Progenitor cell of endocrine pancreas (in vitro differentiated cells): ENCODE measurements at places on chromosomes 1 and 21. TPM values are rescaled to one million over a fixed set of nuclear protein-coding genes. Genes with fewer than 3 reads are reported as not detected.
A peak's percentile ranks its signal among the peaks of the same experiment; 100 is the strongest.

Gene ITLN2
- total RNA-seq = 1.2 and 1.8 TPM in 2 replicates

Gene NBPF4
- not detected in 2 replicates for total RNA-seq

Gene CELA3B
- total RNA-seq = 0.58 TPM in 1 of 2 replicates, not detected in the other

DNA sequence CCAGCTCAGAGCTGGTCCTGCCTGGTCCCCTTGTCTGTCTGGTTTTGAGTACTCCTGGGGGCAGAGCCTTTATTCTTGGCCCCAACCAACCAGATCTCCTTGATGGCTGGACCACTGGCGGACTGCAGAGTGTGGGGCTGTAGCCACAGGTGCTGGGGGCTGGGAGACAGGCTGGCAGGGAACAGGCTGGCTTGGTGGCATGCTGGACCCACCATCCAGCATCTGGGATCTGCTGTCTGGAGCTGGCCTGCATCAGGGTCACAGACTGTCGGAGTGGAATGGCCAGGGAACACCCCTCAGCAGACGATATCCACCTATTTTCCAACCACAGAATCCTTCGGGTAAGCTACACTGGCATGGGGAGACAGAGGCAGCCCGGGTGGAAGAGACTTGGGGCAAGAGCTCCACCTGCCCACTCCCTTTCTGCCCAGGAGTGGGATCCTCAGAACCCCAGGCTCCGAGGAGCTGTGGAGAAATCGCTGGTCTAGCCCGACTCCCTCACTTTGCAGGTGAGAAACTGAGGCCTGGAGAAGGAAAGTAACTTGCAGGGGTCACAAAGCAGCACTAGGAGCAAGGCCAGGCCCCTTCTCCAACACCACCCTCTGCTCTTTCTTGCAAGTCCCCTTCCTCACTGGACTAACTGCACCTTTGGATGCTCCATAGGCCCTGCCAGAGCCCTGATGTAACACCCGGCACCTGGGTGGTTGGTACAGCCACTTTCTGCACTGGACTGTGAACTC, 40.6 kb downstream of the TNNT2 start:
- no peak overlapping the region for H3K4me3 ChIP-seq
- H3K27me3 ChIP-seq = peaks cover 22% of the 10 kb centered on the region
- DNase-seq = no peak
- H3K27ac ChIP-seq = no peak overlapping the region

- no peak overlapping the region for H3K4me3 ChIP-seq
- no peak overlapping the region for H3K27ac ChIP-seq
- H3K4me1 ChIP-seq = no peaks in the 10 kb centered on the region
- peaks cover 2% of the 10 kb centered on the region for H3K27me3 ChIP-seq
- H3K36me3 ChIP-seq = no peaks in the 10 kb centered on the region
- DNase-seq = no peak
These were observed 65.8 kb upstream of the KRTAP11-1 start for GRCh38 chr21:30947141-30947540.

DNA sequence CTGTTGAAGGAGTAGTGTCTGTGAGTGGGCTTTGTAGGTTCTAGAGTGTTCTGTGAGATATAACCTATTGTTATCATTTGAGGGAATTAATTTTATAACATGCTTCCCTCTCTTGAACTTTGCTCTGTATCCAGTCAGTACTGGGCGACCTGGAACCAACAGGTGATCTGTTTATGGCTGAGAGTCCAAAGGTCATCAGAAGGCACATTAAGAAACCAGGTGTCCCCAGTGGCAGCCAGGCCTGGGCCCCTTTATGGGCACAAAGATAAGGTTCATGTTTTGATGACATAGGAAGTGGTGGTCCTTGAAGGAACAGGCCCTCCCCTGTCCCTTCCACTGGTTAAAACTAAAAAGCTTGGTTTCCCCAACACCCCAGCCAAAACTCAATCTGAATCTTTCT, 61.1 kb downstream of the FHAD1 start:
- peaks cover 15% of the 10 kb centered on the region for H3K4me1 ChIP-seq
- H3K4me3 ChIP-seq = no peak overlapping the region
- peaks cover 6% of the 10 kb centered on the region for H3K36me3 ChIP-seq
- peaks cover 2% of the 10 kb centered on the region for H3K27me3 ChIP-seq

DNA sequence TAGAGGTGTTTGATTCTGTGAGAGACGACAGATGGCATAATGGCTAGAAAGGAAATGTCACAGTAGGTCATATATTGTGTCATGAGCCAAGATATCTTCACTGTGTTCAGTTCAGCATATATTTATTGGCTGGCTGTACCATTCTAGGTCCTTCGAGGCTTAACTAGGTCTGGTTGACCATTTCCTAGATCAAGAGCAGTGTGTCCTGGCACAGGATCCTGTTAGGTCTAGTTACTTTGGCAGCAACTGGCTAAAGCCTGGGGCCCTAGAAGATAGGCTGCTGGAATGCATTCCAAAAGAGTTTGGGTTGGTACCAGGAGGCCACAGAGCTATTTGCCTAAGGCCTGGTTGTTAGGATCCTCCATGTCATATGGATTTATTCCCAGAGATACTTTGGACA, 20.9 kb downstream of the ZBTB40 start:
- no peaks in the 10 kb centered on the region for H3K36me3 ChIP-seq
- no peak overlapping the region for H3K27ac ChIP-seq
- H3K4me3 ChIP-seq = no peak overlapping the region

- H3K27ac ChIP-seq = no peak overlapping the region
- DNase-seq = no peak
- H3K4me1 ChIP-seq = no peaks in the 10 kb centered on the region
- H3K4me3 ChIP-seq = no peak overlapping the region
- H3K27me3 ChIP-seq = no peaks in the 10 kb centered on the region
- H3K36me3 ChIP-seq = no peaks in the 10 kb centered on the region
These were observed 363.5 kb upstream of the PTBP2 start for GRCh38 chr1:96358057-96358456.

- peaks cover 57% of the 10 kb centered on the region for H3K27me3 ChIP-seq
- no peak overlapping the region for H3K27ac ChIP-seq
- H3K4me3 ChIP-seq = no peak overlapping the region
- H3K36me3 ChIP-seq = no peaks in the 10 kb centered on the region
- H3K4me1 ChIP-seq = peaks cover 16% of the 10 kb centered on the region
- no peak for DNase-seq
These were observed 25.9 kb downstream of the DMBX1 start for GRCh38 chr1:46515576-46515975.

- H3K36me3 ChIP-seq = no peaks in the 10 kb centered on the region
- H3K4me3 ChIP-seq = no peak overlapping the region
- DNase-seq = no peak
- H3K27me3 ChIP-seq = peaks cover 3% of the 10 kb centered on the region
- H3K27ac ChIP-seq = no peak overlapping the region
These were observed 20.4 kb downstream of the KCNH1 start for GRCh38 chr1:211113566-211113965.

DNA sequence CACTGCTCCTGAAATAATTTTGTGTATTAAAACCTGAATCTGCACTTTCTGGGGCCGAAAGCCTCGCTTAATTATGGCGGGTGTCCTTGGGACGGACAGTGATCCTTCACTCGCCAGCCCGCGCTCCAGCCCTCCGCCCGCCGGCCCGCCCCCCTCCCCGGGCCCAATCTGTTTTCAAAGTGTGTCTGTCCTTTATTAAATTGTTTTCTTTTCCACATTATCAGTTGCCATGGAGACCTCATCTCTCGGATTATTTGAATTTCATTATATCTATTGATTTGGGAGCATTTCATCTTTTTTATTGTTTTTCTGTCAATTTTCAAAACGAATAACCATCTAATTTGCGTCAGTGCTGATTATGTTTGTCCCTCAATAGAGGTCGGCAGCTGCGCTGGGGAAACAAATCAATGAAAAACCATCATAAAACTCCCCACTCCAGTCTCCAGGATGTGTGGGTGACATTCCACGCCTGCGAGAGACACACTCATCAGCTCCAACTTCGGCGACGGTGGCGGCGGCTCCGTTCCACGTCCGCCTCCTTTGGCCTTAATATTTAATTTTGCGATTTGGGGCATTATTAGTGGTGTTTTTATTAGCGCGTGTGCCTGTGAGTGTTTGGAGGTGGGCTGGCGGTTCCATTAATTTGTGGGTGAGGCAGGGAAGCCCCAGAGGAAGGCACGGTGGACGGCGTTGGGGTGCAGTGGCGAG, 123.9 kb downstream of the CASZ1 start:
- H3K4me1 ChIP-seq = peaks cover 38% of the 10 kb centered on the region
- H3K27me3 ChIP-seq = peaks cover 33% of the 10 kb centered on the region
- peak overlapping the region; percentile 43 for H3K4me3 ChIP-seq
- DNase-seq = no peak
- H3K27ac ChIP-seq = peak overlapping the region; percentile 41

DNA sequence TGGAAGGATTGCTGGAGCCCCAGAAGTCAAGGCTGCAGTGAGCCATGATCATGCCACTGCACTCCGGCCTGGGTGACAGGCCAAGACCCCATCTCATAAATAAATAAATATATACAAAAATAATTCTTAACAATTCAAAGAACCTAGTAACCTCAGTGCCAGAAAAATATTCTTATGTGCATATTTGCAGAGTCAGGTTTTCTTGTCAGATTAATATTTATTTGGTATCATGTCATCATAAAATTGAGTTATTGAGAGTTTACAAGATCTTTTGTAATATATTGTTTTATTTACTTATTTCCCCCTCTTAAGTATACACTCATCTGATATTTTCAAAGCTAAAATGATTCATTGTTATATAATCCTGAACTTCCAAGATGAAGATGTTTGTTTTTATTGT, 24.5 kb upstream of the AGL start:
- no peak overlapping the region for H3K27ac ChIP-seq
- H3K4me1 ChIP-seq = no peaks in the 10 kb centered on the region
- no peak for DNase-seq
- H3K36me3 ChIP-seq = peaks cover 1% of the 10 kb centered on the region
- no peak overlapping the region for H3K4me3 ChIP-seq

- H3K36me3 ChIP-seq = peaks cover 36% of the 10 kb centered on the region
- DNase-seq = no peak
- H3K27me3 ChIP-seq = no peaks in the 10 kb centered on the region
- H3K27ac ChIP-seq = no peak overlapping the region
- H3K4me1 ChIP-seq = no peaks in the 10 kb centered on the region
These were observed 24.2 kb downstream of the MTARC1 start for GRCh38 chr1:220810963-220811362.

DNA sequence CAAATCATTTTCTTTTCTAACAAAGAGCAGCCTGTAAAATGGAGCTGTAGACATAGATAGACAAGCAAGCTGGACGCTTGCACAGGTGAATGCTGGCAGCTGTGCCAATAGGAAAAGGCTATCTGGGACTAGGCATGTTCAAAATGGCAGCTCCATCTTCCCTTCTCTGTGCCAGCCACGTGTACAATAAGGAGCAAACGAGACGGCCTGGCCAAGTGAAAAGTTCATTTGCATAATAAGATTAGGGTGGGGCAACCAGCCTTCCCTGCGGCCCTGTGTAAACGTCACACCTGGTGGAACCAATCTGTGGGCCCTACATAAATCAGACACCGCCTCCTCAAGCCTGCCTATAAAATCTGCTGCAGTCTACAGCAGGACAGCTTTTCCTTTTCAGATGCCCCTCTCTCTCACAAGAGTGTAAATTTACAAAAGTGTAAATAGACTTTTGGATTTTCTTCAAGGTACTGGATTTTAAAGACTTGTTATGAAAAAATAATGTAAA, 16.6 kb upstream of the EDEM3 start:
- H3K27me3 ChIP-seq = no peaks in the 10 kb centered on the region
- no peak overlapping the region for H3K4me3 ChIP-seq
- H3K27ac ChIP-seq = no peak overlapping the region
- no peak for DNase-seq

DNA sequence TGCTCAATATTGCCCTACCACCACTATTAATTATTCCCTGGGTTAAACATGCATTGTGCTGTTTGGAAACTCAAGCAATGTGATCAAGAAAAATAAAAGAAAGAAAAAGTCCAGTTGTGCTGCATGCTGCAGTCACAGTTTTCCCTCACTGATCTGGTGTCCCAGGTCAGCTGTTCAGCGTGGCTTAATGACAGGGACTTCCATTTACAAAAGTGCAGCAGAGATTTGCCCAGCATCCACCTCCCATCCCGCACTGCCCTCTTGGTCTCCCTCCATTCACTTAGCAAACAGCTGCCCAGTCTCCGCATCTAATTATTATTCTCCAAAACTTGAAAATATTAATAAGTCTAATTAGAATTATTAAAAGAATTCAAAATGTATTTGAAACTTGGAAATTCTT, 2.0 kb upstream of the OR2T4 start:
- H3K27ac ChIP-seq = no peak overlapping the region
- H3K4me1 ChIP-seq = no peaks in the 10 kb centered on the region
- H3K4me3 ChIP-seq = no peak overlapping the region
- H3K36me3 ChIP-seq = no peaks in the 10 kb centered on the region
- no peak for DNase-seq
- no peaks in the 10 kb centered on the region for H3K27me3 ChIP-seq

GRCh38 chr1:19312782-19313635, 883 bp downstream of the SLC66A1 start:
- H3K4me3 ChIP-seq = peak overlapping the region; percentile 83
- H3K27me3 ChIP-seq = no peaks in the 10 kb centered on the region
- H3K36me3 ChIP-seq = peaks cover 4% of the 10 kb centered on the region

DNA sequence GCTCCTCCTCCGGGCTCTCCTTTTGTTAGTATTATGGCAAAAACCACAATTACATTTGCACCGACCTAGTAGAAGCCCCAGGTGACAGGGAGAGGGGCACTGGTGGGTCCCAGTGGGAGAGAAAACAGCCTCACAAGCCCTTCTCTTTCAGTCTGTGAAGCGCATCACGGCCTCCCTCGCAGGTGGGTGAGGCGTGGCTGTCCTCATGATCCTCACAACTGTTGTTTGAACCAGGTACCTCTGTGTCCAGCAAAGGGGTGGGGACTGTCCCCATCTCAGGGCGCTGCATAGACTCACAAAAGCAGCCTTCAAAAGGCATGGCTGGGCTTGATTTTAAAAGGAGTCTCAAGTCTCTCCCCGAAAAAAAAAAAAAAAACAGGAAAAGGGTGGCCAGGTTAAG, 7.9 kb upstream of the C2CD2 start:
- peaks cover 9% of the 10 kb centered on the region for H3K4me1 ChIP-seq
- H3K36me3 ChIP-seq = no peaks in the 10 kb centered on the region
- H3K27ac ChIP-seq = no peak overlapping the region

GRCh38 chr21:31260790-31261189, 83.3 kb downstream of the TIAM1 start:
- no peak overlapping the region for H3K4me3 ChIP-seq
- no peaks in the 10 kb centered on the region for H3K27me3 ChIP-seq
- H3K36me3 ChIP-seq = peaks cover 1% of the 10 kb centered on the region
- DNase-seq = no peak
- H3K27ac ChIP-seq = peak overlapping the region; percentile 30
- H3K4me1 ChIP-seq = peaks cover 5% of the 10 kb centered on the region

GRCh38 chr1:208757846-208758245, 513.7 kb upstream of the PLXNA2 start:
- no peaks in the 10 kb centered on the region for H3K4me1 ChIP-seq
- H3K27me3 ChIP-seq = peaks cover 4% of the 10 kb centered on the region
- H3K36me3 ChIP-seq = no peaks in the 10 kb centered on the region
- no peak for DNase-seq
- H3K4me3 ChIP-seq = no peak overlapping the region

DNA sequence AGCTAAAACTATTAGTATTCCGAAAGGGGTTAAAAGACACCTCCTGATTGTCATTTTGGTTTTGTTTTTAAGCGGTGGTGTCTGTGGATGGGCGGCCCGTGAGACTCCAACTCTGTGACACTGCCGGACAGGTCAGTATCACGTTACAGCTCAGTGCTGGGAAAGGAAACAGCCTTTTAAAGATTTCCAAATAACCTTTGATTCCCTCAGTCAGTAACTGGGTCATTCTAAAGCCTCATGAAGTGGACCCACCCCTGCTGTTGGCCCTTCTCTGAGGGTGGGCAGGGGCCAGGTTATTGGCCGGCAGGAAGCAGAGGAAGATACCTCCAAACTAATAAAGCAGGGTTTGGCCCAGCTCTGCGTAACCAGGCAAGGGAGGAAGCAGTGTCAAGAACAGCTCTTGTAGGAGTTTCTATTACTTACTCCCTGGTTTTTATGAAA, 2.3 kb downstream of the RHOU start:
- peak overlapping the region; percentile 98 for H3K4me3 ChIP-seq
- H3K27ac ChIP-seq = peak overlapping the region; percentile 89
- peaks cover 33% of the 10 kb centered on the region for H3K4me1 ChIP-seq
- peaks cover 33% of the 10 kb centered on the region for H3K36me3 ChIP-seq
- H3K27me3 ChIP-seq = peaks cover 8% of the 10 kb centered on the region
